CD4-positive, alpha-beta T cell treated with Interleukin-1 beta for 1 hour (primary cell): ENCODE measurements at places on chromosomes 4 and X.

DNA sequence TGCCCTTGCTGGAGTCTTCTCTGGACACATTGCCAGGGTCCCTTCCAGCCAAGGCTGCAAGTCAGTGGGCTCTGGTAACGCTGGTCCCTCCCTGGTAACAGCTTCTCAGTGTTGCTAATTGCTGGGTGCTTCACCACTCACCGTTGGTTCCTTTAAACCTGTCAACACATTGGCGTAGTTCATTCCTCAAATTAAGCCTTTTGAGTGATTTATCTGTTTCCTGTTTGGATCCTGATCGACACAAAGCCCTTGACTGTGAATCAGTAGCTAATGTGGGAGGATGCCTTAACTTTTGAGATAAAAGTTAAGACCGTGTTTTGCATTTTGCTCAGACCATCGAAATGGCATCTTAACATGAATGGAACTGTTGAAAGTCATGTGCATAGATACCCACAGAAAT is 125.9 kb downstream of the AMELX start:
- DNase-seq: no peak

- DNase-seq: no peak
These were observed 26.1 kb upstream of the ACSL1 start for GRCh38 chr4:184851886-184852285.

DNA sequence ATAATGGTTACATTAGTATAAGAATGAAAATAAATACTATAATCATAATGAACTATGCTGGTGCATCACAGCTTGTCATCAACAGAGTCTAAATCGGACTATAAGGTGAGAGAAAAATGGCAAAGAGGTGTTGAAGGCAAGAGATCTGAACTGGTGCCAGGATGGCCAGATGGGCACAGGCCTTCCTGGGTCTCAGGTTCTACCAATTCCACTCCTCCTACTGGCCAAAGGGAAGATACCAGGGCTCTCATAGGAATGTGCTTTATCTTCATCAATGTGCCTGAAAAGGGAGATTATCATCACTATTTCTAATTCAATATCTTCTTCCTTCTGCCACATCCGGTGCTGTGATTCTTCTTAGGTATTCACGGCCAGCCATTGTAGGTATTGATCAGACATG is 107.6 kb downstream of the GASK1B start:
- DNase-seq: no peak

- DNase-seq: no peak
These were observed 36.0 kb upstream of the SORCS2 start for GRCh38 chr4:7156328-7156727.

- no peak for DNase-seq
These were observed 38.2 kb upstream of the MTNR1A start for GRCh38 chr4:186593587-186593973.

GRCh38 chrX:130118441-130119311 is 8.4 kb upstream of the ELF4 start:
- no peak for DNase-seq

DNA sequence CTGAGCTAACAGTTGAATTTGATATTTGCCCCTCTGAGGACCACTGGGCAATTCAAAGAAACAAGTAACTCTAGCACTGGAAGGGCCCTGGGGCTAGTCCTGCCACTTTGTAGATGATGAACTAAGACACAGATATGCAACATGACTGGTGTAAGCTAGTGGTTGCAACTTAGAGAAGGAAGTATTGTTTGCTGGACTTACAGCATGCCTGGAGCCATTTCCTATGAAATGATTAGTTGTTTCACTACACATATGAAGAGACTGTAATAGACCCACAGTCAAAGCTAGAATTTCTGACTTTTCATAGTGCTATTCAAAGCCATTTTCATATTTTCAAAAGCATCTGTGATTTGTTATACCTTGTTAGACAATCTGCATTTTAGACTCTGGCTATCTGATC is 96.2 kb downstream of the TSPAN7 start:
- DNase-seq: no peak

- DNase-seq: no peak
These were observed 19.7 kb upstream of the ABCG2 start for GRCh38 chr4:88177983-88178625.

GRCh38 chr4:146105464-146105863 is 70.1 kb upstream of the LSM6 start:
- DNase-seq: peak; percentile 17

GRCh38 chr4:1539859-1540600 is 133.8 kb upstream of the NKX1-1 start:
- DNase-seq: no peak

DNA sequence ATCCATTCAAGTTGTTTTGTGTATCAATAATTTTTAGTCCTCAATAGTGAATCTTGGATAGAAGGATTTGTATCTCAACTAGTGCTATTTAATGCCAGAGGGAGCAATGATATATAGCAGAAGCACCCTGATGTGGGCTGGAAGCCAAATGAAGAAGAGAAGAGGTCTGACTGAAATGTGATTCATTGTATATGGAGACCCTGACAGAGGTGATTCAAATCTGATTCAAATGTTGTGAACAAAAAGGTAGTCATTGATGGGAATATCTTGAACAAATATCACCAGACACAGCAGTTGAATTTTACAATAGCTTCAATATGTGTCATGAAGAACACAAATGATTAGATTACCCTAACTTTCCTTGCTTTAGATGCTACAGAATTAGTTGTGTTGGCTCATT is 27.5 kb upstream of the SULT1B1 start:
- DNase-seq: no peak

DNA sequence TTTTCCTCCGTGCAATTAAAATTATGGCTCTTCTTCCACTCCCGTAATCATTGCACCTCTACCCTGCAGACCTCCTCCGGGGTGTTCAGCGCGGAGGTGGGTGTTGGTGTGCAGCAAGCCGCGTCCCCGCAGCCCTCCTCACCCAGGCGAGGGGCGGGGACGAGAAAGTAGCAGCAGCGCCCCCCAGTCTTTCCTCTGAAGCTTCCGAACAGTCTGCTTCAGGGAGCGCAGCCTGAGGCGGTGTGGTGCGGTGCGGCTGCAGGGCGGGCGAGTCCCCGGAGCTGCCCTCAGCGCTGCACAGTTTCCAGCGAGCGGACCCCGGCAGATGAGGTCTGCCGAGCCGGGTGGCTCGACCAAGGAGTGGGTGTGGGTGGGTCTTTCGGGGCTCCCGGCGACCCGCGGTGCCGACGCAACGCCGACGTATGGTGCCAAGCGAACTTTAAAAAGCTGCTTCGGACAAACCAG is at the start of gene FRAS1:
Gene FRAS1 (plus strand): TSS at position 189 of the 465 bp plus-strand sequence. CDS start 687 bp downstream, outside the sequence.
- DNase-seq: no peak

GRCh38 chr4:163473130-163473529 is 424 bp downstream of the TKTL2 start:
- no peak for DNase-seq

- DNase-seq: no peak
These were observed 23.4 kb downstream of the TMEM164 start for GRCh38 chrX:110026099-110026844.
